H4 (cell line): ENCODE measurements at places on chromosomes 13 and 19. TPM values are rescaled to one million over a fixed set of nuclear protein-coding genes. Genes with fewer than 3 reads are reported as not detected.

MAN2B1 gene
- total RNA-seq: 34.2 and 53.4 TPM in 2 replicates

PCDH20 gene
- 12.3 and 12.7 TPM in 2 replicates for total RNA-seq

SIGLEC5 gene
- not detected in 2 replicates for total RNA-seq

LILRB5 gene
- not detected in 2 replicates for total RNA-seq

DNA sequence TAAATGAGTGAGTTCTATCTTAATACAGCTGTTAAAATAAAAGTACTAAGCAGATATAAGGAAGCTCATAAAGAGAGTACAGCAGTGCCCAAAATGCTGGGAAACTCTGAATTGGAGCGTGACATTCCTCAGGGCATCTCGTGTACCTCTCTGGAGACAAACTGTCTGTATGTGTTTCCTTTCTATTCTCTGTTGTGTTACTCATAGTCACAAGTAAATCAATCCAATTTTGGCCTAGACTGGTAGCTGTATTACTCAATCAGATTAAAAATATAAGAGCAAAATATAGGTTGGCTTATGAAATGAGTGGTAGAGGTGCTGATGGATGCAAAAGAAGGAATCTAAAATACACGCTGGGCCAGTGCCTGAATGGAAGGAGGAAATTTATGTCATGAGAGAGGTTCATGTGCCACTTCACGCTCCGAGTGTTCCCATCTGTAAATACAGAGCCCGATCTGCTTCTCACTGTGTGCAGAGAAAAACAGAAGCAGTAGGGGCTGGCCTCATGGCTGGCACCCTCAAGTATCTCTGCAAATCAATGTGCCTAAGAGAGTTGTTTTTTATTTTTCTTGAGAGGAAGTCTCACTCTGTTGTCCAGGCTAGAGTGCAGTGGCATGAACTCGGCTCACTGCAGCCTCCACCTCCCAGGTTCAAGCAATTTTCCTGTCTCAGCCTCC is 58.7 kb upstream of the RGCC start:
- DNase-seq: no peak
